ENCODE measurements at places on chromosomes 6 and 20.

- DNase-seq, result no peak
Observed at GRCh38 chr6:108170332-108171290, 4.8 kb downstream of the NR2E1 start.

DNA sequence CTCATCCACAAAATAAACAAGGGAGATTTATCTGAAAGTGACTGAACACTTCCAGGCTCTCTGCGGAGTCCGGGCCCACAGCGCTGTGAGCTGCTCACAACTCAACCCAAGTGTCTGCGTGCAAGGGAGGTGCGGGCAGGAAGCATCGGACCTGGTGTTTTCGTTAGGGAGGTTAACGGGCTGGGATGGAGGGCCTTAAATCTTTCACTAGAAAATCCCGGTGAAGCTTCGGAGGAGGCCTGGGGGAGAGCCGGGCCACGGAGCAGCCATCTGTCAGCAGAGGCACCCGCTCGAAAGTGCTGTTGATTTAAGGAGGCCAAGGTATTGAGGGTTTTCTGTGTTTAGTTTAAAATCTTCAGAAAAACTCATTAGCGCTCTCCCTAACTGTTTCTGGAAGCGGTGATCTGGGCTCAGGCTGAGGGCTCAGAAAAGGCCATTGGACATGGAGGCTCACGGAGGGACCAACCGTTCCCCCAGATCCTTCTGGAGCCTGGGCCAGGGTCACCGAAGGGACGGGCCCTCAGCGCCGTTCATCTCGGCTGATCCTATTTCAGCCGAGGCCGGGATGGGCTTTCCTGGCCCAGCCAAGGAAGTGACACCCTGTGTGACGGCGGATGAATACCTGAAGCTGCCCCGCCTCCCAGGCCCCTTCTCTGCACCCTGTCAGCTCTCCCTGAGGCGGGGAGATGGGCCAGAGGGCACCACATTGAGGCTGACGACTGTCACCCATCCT is 20.7 kb downstream of the GATA5 start:
- DNase-seq, result no peak

DNA sequence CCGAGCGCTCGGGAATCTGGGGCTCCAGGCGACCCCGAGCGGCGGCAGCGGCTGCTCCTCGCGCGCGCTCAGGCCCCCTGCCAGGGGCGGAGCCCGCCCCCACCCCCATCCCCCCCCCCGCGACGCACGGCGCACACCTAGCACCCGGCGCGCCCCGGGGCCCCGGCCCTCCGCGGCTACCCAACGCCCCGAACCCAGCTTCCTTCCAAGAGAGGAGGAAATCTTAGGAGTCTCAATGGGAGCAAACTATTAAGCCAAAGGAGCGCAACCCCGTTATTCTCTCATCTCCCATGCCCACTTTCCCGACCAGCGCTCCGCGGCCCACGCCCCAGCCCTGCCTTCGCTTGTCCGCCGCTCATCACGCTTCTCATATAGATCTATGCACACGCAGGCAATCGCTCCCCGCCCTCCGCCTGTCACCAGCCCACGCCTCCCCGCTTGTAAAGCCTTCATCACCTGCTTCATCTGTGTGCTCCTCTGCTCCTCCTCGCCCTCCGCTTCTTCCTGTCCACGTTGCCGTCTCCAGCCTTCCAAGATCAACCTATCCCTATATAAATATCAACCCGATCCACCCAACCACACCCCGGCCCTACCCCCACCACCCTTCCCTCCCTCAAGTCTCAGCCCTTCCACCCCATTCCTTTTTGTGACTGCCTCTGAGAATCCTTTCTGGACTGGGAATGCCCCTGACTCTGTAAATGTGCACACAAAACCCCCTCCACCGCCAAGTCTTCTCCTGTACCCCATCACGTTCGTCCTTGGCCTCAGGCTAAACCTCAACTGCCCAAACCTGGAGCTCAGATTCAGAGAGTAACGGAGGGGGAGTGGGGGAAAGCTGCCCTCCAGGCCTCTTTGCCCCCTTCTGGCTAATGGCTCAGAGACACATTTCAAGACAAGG is at the start of gene DLK2:
TSS of gene DLK2 (minus strand) at position 18 of the 898 bp plus-strand sequence. CDS start 723 bp downstream, outside the sequence.
- DNase-seq, result no peak

DNA sequence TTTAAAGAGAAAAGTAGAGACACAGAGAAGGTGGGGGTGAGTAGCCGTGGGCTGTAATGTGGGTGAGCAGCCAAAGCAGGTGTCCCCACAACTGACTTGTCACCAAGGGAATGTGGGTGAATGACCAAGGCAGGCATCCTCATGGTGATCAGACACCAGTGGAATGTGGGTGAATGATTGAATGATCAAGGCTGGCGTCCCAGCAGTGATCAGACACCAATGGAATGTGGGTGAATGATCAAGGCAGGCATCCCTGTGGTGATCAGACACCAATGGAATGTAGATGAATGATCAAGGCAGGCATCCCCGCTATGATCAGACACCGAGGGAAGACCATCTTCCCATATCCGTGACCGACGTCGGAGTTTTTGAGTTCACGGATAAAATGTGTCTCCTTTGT is 49.8 kb upstream of the OR14J1 start:
- DNase-seq, result no peak
